Activated CD4-positive, alpha-beta T cell treated with anti-CD3 and anti-CD28 coated beads, Interleukin-2, Interleukin-6, amounts not matched to agents 100 ng/mL and 50 ng/mL, durations not matched to agents 16 hours and 8 hours (primary cell): ENCODE measurements at places on chromosomes 1 and 21.

DNA sequence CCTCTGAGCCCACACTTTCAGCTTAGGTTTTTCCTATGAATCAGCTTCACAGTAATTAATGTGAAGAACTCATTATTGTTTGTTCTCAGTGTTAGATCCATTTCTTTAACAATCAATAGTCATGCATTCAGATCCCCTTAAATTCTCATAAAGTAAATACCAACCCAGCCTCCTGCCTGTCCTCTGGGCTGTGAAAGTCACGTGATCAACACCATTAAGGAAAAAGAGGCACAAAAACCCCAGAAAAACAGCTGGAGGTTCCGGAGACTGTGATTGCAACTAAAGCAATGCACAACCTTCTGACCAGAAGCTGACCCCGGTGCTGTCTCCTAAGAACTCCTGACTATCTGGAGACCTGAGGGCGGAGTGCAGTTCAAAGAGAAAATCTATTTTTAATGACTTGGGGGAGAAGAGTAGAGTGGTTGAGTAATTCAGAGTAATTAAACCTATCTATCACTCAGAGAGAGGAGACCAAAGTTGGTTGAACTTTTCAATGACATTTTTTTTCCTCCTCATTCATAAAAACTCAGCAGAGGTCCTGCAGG lies 132.5 kb downstream of the PLXNA2 start:
- no peak for DNase-seq

- DNase-seq, result no peak
Observed at GRCh38 chr21:45451091-45451740, 46.3 kb downstream of the COL18A1 start.

DNA sequence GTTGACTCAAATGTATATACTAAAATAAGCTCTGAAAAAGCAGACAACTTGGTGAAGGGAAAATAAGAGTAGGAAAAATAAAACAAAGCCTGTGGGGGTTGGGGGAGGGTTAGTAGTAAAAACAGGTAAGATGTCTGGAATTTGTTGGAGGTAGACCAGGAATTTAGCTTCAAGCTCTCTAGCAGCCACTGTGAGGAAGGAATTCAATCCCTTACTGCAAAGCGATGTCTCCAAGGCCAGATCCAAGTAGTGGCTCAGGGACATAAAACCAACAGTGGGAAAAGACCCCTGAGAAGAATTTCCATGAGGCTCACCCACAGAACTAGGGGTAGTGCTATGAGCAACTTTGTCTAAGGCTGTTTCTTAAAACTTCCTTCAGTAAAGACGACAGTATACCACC lies 7.8 kb downstream of the ANGPTL7 start:
- DNase-seq, result no peak

- no peak for DNase-seq
Observed at GRCh38 chr1:69911301-69911801, 294.0 kb downstream of the LRRC40 start.

GRCh38 chr1:32184650-32185049 lies 5.2 kb downstream of the TXLNA start:
- no peak for DNase-seq

- no peak for DNase-seq
Observed at GRCh38 chr1:69126796-69127195, 440.9 kb upstream of the LRRC7 start.

- no peak for DNase-seq
Observed at GRCh38 chr1:223486366-223486765, 93.2 kb downstream of the CCDC185 start.

GRCh38 chr21:35399706-35400105 lies 350.6 kb upstream of the RUNX1 start:
- DNase-seq, result no peak

GRCh38 chr1:167747988-167748387 lies 26.2 kb downstream of the MPZL1 start:
- DNase-seq, result no peak

GRCh38 chr21:43701936-43702784 lies 16.8 kb upstream of the PDXK start:
- DNase-seq, result no peak

- DNase-seq, result no peak
Observed at GRCh38 chr1:80447526-80447925, 1353.2 kb upstream of the ADGRL2 start.

GRCh38 chr21:26795866-26796329 lies 49.3 kb downstream of the ADAMTS1 start:
- DNase-seq, result no peak

DNA sequence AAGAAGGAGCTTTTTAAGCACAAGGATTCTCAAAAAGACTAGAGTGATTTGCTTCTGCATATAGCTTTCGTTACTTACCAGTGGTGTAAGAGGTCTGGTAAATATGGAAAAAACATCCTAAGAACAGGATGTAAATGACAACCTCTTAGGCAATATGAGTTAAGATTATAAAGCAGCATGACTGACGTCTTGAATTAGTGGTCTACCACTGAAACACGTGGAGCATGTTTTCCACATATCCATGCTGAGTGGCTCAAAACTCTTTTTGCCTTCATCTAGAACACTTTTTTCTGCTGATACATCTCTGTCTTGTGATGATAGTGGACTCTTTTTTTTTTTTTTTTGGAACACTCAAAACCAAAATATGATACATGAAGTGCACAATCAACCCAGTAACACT lies 44.6 kb downstream of the RCAN1 start:
- DNase-seq, result no peak

DNA sequence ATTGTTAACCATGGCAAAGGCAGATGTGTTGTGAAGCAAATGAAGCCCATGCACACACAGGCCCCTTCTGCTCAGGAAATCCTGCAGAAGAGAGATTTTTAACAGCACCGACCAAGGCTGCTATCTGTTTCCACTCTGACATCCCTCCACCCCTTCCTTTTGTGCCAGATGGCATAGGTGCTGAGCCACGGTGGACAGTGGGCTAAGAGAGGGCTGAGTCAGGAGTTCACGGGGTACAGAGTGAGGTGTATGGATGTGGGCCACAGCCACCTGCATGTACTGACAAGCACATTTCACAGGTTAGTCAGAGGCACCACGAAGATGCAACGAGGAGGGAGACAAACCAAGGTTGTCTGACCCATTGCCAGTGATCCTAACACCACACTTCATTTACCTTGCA lies 9.5 kb downstream of the RSPH1 start:
- DNase-seq, result no peak

GRCh38 chr1:180231506-180231921 lies 1.4 kb downstream of the LHX4 start:
- DNase-seq, result peak; percentile 33

- DNase-seq, result no peak
Observed at GRCh38 chr21:42215942-42216725, 2.8 kb upstream of the ABCG1 start.

DNA sequence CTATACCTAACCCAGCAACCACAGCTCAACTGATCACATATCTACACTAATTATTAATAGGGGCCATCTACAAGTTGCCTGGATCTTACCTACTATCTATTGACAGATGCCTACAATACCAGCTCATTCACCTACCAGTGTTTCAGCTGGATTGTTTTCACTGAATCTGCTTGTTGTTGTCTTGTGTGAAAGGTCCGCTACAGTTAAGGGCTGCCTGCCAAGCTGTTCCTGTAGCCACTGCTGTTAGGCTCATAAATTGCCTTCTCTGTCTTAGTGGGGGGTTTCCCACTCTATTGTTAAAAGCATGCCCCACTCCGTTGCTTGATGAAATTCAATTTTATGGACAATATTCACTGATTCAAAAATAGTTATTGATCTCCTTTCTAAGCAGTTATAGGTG lies 199.7 kb upstream of the TMPRSS15 start:
- DNase-seq, result no peak

GRCh38 chr1:244409701-244410100 lies 42.0 kb downstream of the ADSS2 start:
- DNase-seq, result peak; percentile 42

DNA sequence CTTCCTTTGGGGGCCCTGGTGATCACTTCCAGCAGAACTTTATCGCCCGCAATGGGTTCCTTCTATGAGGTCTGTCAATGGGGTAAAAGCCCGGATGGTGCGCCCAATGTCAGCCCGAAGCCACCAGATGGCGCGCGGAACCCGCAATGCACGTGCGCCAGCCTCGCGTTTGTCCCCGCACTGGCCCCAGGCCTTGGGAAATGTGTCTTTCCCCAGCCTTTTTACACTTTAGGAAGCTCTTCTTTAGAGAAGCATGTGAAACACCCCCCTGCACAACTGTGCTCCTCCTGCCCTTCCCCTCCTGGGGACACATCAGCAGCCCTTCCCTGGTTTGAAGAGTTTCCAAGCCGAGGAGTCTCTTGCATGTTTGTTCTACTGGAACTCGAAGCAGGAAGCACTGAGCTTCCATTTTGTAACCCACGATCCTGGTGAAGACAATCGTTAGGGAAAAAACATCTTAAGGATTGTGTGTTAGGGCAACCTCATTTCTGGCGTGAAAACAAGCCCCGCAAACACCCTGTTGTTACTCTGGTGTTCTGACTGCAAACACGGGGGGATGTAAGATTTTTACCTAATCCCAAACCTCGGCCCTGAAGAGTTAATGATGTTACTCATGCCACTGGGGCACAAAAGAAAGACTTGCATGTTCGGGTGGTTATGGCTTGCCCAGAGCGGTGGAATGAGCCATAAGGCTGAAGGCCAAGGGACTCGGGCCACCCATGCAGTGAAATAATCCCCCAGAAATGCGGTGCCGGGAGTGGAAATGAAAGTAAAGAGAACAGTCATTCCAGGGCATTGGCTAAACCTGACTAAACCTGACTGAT lies 20.4 kb upstream of the TARBP1 start:
- DNase-seq, result peak; percentile 91

GRCh38 chr1:179083533-179083932 lies 1.7 kb downstream of the TOR3A start:
- peak; percentile 13 for DNase-seq

GRCh38 chr1:38941093-38941492 lies 537 bp downstream of the RHBDL2 start:
- DNase-seq, result no peak

DNA sequence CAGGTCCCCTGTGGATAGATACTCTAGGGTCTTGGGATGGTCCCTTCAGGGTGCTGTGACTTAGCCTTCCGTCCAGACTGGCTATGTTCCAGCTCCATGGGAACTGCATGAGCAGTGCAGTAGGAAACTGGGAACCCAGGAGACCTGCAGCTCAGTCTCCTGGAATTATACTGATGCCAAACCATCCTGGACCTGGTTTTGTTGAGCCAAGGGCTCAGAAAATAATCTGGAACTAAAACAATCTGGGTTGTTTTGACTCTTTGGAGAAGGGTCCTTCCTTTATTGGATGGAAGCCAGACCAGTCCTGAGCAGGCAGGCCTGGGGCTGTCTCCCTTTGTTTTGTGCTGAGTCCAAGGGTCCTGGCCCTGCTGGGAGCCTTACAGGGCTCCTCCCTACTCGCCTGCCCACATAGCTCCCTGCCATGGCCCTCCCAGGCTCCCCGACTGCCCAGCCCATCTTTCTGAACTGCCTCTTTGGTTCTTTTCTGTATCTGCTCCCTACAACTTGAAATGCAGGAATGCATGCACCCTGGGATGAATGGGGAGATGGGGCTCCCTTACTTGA lies 1.2 kb downstream of the IPO13 start:
- no peak for DNase-seq

GRCh38 chr1:39105841-39106765 lies 80.0 kb downstream of the NDUFS5 start:
- DNase-seq, result peak; percentile 51

- no peak for DNase-seq
Observed at GRCh38 chr1:32611859-32612188, 38.5 kb downstream of the ZBTB8OS start.

DNA sequence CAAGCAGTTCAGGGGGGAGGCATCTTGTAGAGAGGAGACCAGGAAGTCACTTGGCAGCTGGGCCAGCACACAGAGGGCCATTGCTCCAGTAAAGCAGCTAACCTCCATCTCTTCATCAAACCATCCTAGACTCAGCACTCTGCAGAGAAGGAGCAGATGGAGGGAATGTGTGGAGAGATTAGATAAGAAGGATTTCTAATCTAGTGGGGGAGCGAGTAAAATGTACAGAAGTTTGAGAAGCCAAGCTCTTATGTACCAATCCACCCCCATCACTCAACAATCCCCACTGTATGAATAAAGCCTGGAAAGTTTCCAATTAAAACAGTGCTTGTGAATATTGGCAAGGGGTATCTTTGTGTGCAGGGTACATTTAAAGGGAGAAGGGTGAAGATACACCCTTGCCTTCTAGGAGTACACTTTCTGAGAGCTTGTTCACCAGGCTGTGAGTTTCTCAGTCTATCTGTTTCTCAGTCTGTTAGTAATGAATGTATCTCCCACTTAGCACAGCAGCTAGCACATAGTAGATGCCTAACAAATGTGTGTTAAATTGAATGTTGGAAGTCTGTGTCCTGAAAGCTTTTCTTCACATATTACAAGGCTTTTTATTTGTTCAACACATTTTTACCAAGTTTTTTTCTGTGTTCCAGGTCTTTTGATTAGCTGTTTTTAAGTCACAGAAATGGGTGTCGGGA lies 142.7 kb upstream of the UBE2U start:
- DNase-seq, result no peak

DNA sequence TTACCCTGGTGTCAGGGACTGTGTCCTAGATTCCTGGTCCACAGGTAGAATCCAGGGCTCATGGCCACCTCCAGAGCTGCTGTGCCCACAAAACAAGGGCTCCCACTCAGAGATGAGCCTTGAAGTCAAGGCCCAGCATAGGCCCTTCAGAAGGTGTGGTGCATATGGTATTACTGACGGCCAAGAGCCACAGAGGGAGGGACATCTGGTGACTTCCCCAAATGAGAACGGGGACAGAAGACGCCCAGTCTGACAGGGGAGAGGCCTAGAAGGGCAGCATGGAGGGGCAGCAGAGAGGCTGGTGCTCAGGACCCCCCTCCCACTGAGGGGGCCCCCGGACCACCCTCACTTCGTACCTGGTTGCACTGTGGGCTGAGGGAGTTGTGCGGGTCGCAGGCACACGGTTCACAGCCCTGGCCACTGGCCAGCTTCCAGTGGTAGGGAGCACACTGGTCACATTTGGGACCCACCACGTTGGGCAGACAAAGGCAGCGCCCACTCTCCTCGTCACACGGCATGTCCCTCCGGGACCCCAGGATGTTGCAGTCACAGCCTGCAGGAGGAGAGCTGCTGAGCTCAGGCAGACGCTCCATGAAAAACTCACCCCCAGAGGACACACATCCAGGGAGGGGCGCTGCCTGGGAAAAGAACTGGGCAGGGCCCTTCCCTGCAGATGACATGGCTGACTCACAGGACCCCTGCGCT lies 25.0 kb downstream of the LAMB3 start:
- no peak for DNase-seq

- DNase-seq, result peak; percentile 68
Observed at GRCh38 chr1:119141020-119141424, 569 bp upstream of the WARS2 start.
